Sigmoid colon (tissue), 7 donors: ENCODE measurements at places on chromosomes 1 and 21. TPM values are rescaled to one million over a fixed set of nuclear protein-coding genes. Genes with fewer than 3 reads are reported as not detected.

DNA sequence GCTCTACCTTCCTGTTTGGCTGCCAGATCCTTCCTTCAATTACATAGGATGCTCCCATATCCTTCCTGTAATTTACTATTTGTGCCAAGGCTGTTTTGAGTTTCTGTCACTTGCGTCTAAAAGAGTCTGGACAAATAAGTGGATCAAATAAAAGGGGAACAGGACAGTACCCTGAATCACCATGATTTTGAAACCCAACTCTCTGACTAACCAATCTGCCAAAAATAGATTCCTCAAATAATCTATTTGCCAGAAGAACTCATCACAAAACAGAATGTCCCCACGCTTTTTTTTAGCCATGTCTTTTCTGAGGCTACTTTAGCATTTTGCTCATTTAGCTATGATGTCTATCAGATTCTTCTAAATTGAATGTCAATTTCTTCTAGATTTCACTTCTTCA is 392.6 kb downstream of the NTNG1 start:
- no peak overlapping the region for H3K4me3 ChIP-seq
- peaks cover 29% of the 10 kb centered on the region for H3K4me1 ChIP-seq
- no peaks in the 10 kb centered on the region for H3K36me3 ChIP-seq
- H3K27me3 ChIP-seq = no peaks in the 10 kb centered on the region
- no peak overlapping the region for H3K27ac ChIP-seq

DNA sequence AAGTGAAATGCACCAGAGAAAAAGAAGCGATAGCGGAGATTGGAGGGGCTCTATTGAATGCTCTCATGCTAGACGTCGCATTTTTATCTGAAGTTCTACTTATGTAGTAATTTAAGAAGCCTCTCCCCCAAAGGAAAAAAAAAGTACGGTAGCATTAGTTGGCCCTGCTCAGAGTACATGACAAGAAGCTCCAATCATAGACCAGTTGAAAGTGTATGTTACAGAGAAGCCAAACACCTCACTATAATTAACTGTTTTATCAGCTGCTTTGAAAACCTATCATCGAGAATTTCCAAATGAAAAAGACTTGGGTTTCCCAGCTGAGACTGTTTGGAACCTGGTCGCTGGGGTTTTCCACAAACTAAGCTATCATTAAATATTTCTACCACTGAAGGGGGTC is 19.6 kb upstream of the OVAAL start:
- no peak overlapping the region for H3K27ac ChIP-seq
- H3K4me3 ChIP-seq = no peak overlapping the region
- H3K27me3 ChIP-seq = no peaks in the 10 kb centered on the region
- no peak for DNase-seq
- H3K36me3 ChIP-seq = no peaks in the 10 kb centered on the region

GRCh38 chr21:45724345-45724961 is 80.9 kb downstream of the PCBP3 start:
- H3K27ac ChIP-seq = no peak overlapping the region
- DNase-seq = no peak
- no peaks in the 10 kb centered on the region for H3K4me1 ChIP-seq
- no peaks in the 10 kb centered on the region for H3K27me3 ChIP-seq
- no peak overlapping the region for H3K4me3 ChIP-seq
- no peaks in the 10 kb centered on the region for H3K36me3 ChIP-seq

GRCh38 chr1:189429610-189430009 is 1048.1 kb downstream of the BRINP3 start:
- no peak for DNase-seq
- H3K4me1 ChIP-seq = no peaks in the 10 kb centered on the region
- H3K36me3 ChIP-seq = no peaks in the 10 kb centered on the region

DNA sequence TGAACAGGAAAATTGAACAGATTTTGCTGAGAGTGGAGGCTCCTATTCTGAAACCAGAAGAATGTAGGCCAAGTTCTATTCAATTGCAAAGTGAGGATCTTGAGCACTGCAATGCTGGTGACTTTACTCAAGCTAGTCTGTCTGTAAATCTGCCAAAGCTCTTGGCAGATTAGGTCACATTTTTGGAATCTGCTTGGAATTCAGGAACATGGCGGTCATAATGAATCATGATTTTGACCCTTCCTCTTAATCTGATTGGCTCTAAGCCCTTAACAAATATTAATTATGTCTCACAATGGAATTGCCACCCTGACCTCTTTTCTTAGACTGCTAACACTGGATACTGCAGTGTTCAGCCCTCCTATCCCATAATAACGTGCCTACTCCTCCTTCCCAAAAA is 7.2 kb upstream of the GNG12 start:
- H3K27me3 ChIP-seq = no peaks in the 10 kb centered on the region
- DNase-seq = no peak
- H3K4me1 ChIP-seq = no peaks in the 10 kb centered on the region
- H3K27ac ChIP-seq = no peak overlapping the region
- H3K36me3 ChIP-seq = no peaks in the 10 kb centered on the region

DNA sequence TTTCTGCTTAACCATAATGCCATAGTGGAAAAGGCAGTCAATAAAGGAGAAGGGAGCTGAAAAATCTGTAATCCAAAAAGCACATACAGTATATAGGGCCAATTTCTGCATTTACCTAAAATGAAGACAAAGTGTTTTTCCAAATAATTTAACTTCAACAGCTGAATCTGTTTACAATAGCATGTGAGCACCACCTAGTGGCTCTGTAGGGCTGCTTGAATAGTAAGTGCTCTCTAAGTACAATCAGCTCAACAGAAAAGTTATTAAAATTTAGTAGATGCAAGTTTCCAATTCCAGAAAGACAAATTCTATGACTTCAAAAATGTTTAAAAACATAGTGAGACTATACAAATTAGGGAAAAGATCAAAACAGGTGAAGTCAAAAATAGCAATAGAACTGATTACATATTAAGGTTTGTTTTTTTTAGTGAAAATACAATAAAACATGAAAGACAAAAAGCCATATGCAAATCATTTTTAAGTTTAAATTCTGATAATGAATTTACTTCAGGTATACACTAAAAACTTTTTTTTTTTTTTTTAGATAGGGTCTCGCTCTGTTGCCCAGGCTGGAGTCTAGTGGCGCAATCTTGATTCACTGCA is 220.0 kb downstream of the SETD4 start:
- H3K36me3 ChIP-seq = no peaks in the 10 kb centered on the region
- peak; percentile 75 for DNase-seq
- H3K27me3 ChIP-seq = no peaks in the 10 kb centered on the region
- no peaks in the 10 kb centered on the region for H3K4me1 ChIP-seq

- no peak overlapping the region for H3K27ac ChIP-seq
- H3K27me3 ChIP-seq = no peaks in the 10 kb centered on the region
- H3K4me3 ChIP-seq = no peak overlapping the region
Observed at GRCh38 chr21:45778686-45779085, 135.2 kb downstream of the PCBP3 start.

GRCh38 chr1:30908696-30909364 is at the start of gene SDC3:
Gene SDC3 (minus strand): TSS chr1:30908758. CDS start chr1:30908586, 172 bp downstream.
- peak within 1 kb of the TSS; percentile 77 for H3K4me3 ChIP-seq
- peak; percentile 77 for DNase-seq
- H3K36me3 ChIP-seq = no peaks in the 10 kb centered on the region
- peak within 1 kb of the TSS; percentile 95 for H3K27ac ChIP-seq
- H3K27me3 ChIP-seq = no peaks in the 10 kb centered on the region

GRCh38 chr1:225909477-225909876 is 14.6 kb downstream of the PYCR2 start:
- H3K4me3 ChIP-seq = no peak overlapping the region
- H3K27me3 ChIP-seq = no peaks in the 10 kb centered on the region

GRCh38 chr1:154972517-154973343 is 1.8 kb upstream of the CKS1B start:
- peak overlapping the region; percentile 95 for H3K27ac ChIP-seq
- H3K4me3 ChIP-seq = peak overlapping the region; percentile 72
- DNase-seq = peak; percentile 78
- peaks cover 59% of the 10 kb centered on the region for H3K4me1 ChIP-seq
- H3K36me3 ChIP-seq = no peaks in the 10 kb centered on the region

GRCh38 chr1:33454646-33455282 is 17.7 kb upstream of the ZSCAN20 start:
- H3K27me3 ChIP-seq = no peaks in the 10 kb centered on the region
- no peak overlapping the region for H3K4me3 ChIP-seq
- DNase-seq = no peak
- no peak overlapping the region for H3K27ac ChIP-seq
- H3K36me3 ChIP-seq = no peaks in the 10 kb centered on the region
- H3K4me1 ChIP-seq = peaks cover 28% of the 10 kb centered on the region

DNA sequence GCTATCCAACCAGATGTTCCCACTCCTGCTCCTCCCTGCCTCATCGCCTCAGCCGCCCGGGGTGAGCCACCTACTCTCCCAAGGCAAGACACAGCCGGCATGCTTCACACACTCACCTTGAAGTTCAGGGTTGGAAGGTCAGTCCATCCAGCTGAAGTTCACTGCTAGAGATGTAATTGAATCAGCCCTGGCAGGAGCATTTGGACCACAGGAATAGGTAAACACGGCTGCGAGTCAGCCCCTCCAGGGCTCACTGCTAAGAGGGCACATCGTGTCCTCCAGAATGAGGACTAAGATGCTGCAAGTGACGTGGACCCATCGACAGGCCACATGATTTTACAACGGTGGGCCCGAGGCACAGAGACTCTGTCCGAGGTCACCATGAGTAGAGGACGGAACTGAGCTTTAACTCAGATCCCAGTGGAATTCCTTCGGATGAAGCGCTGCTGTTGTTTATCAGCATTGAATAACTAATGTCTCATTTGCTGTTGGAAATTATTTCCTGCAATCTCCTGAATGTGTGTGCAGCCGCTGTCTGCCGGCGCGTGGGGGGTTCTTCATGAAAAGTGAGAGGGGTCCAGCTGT is 41.9 kb downstream of the RSPH1 start:
- H3K4me3 ChIP-seq = no peak overlapping the region
- no peak for DNase-seq
- no peaks in the 10 kb centered on the region for H3K4me1 ChIP-seq
- H3K27ac ChIP-seq = no peak overlapping the region

GRCh38 chr1:156926175-156926574 is 5.7 kb downstream of the LRRC71 start:
- H3K36me3 ChIP-seq = no peaks in the 10 kb centered on the region
- H3K4me3 ChIP-seq = no peak overlapping the region
- H3K4me1 ChIP-seq = peaks cover 24% of the 10 kb centered on the region
- no peak overlapping the region for H3K27ac ChIP-seq
- H3K27me3 ChIP-seq = peaks cover 80% of the 10 kb centered on the region

DNA sequence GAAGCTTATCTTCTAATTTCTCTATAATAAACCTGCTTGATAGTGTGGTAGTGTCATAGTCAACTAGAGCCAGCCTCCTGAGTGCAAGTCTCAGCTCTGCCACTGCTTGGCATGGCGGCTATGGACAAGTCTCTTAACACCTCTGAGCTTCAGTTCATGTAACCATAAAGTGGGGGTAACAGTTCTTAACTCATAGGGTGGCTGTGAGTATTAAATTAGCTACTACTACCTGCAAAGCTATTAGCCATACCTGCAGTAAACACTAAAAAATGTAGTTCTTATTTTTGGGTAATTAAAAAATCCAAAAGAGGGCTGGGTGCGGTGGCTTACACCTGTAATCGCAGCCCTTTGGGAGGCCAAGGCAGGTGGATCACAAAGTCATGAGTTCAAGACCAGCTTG is 2.2 kb upstream of the CDC42 start:
- H3K4me3 ChIP-seq = no peak overlapping the region
- DNase-seq = no peak
- no peaks in the 10 kb centered on the region for H3K27me3 ChIP-seq

GRCh38 chr1:85214654-85215053 is 13.8 kb upstream of the SYDE2 start:
- DNase-seq = no peak
- H3K4me3 ChIP-seq = no peak overlapping the region
- H3K36me3 ChIP-seq = no peaks in the 10 kb centered on the region
- no peaks in the 10 kb centered on the region for H3K27me3 ChIP-seq
- peak overlapping the region; percentile 67 for H3K27ac ChIP-seq

DNA sequence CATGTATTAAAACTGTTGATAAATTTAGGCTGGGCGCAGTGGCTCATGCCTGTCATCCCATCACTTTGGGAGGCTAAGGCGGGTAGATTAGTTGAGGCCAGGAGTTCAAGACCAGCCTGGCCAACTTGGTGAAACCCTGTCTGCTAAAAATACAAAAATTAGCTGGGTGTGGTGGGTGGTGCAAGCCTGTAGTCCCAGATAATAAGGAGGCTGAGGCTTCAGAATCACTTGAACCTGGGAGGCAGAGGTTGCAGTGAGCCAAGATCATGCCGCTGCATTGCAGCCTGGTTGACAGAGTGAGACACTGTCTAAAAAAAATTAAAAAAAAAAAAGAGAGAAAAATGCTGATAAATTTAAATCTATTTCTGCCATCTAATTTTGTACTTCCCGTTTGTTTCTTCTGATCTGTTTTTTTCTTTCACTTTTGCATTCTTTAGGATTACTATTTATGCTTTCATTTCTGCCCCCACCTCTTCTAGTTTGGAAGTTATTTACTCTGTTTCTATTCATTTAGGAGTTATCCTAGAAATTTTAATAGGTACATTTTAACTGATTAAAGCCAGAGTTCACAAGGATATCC is 3.2 kb upstream of the DENND1B start:
- no peaks in the 10 kb centered on the region for H3K27me3 ChIP-seq
- no peaks in the 10 kb centered on the region for H3K36me3 ChIP-seq
- peaks cover 18% of the 10 kb centered on the region for H3K4me1 ChIP-seq
- no peak overlapping the region for H3K4me3 ChIP-seq
- no peak overlapping the region for H3K27ac ChIP-seq

- no peak for DNase-seq
- no peaks in the 10 kb centered on the region for H3K36me3 ChIP-seq
- no peaks in the 10 kb centered on the region for H3K27me3 ChIP-seq
- H3K4me1 ChIP-seq = peaks cover 14% of the 10 kb centered on the region
- H3K4me3 ChIP-seq = no peak overlapping the region
Observed at GRCh38 chr1:22796642-22797041, 86.0 kb downstream of the EPHB2 start.

DNA sequence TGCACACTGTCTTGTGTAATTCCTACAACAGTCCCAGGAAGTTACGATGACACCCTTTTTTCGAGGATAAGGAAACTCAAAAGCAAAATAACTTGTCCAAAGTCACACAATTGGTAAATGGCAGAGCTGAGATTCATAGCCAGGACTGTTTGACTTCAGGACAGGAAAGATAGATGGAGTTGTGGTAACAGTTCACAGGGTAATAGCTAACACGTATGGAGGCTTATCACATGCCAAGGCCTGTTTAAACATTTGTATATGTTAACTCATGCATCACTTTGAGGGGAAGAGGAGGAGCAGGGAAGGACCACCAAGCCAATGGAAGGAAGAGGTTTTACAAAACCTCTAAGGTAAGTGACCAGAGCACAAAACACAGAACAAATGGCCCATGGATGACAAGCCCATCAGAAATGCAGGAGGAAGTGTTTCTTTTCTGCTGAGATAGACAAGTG is 2.8 kb downstream of the DHCR24 start:
- H3K27me3 ChIP-seq = no peaks in the 10 kb centered on the region
- DNase-seq = no peak
- H3K36me3 ChIP-seq = no peaks in the 10 kb centered on the region

The CRNN gene
- not detected for total RNA-seq

The KCNQ4 gene
- 7.8 TPM for total RNA-seq

The ATPAF1 gene
- total RNA-seq = 67.8 TPM

The ZNF687 gene
- total RNA-seq = 17.6 TPM

The CD53 gene
- total RNA-seq = 25.4 TPM

The ECM1 gene
- 16.1 TPM for total RNA-seq

The ETS2 gene
- total RNA-seq = 34.2 TPM

The DRAXIN gene
- total RNA-seq = 0.28 TPM

The FMO5 gene
- total RNA-seq = 2.8 TPM

The NMNAT2 gene
- 4.5 TPM for total RNA-seq

The CXADR gene
- 1.5 TPM for total RNA-seq

The FCRL1 gene
- not detected for total RNA-seq

The IGSF21 gene
- 1.1 TPM for total RNA-seq

The PLA2G2C gene
- total RNA-seq = 5.5 TPM

The RHCE gene
- total RNA-seq = not detected

The OR10J1 gene
- not detected for total RNA-seq

The GBP6 gene
- total RNA-seq = not detected
